ENCODE measurements at places on chromosomes 16 and 17.

- no peak for DNase-seq
These were observed 7.2 kb downstream of the DLX3 start for GRCh38 chr17:49987681-49988441.

GRCh38 chr17:49610883-49611584, 35.4 kb downstream of the NXPH3 start:
- peak; percentile 27 for DNase-seq

DNA sequence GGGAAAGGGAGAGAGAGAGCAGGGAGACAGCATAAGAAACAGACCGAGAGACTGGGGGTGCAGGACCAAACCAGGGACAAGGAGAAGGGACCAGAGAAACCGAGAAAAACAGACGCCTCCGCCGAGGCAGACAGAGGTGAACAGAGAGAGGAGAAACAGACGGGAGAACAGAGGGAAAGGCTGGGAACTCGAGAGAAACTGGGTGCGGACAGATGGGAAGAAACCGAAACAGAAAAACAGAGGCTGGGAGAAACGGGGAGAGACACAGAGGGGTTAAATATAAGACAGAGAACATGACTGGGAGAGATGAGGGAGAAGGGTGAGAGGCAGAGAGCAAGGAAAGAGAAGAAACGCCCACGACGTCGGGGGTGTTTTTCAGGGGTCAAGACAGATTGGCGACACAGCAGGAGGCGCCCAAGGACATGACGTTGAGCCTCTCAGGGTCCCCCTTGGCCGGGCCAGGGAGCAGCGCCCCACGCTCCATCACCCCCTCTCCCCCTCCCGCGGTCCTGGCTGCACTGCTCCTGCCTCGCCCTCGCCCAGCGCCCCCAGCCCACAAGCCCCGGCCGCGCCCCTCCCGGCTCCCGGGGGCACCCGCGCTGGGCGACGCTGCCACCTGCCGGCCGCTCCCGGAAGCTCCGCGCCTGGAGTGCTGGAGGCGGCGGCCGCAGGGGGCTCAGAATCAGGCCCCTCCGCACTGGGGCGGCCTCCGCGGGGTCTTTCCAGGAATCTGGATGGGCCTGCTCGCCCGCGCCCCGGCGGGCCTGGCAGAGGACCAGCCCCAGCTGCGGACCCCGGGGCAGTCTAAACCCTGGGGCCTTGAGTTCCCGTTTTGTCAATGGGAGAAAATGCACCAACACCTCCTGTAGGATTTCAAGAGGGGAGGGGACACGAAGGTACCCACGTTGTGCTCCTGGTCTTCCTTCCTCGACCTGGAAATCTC, 1.3 kb upstream of the TMEM92 start:
- DNase-seq: no peak

DNA sequence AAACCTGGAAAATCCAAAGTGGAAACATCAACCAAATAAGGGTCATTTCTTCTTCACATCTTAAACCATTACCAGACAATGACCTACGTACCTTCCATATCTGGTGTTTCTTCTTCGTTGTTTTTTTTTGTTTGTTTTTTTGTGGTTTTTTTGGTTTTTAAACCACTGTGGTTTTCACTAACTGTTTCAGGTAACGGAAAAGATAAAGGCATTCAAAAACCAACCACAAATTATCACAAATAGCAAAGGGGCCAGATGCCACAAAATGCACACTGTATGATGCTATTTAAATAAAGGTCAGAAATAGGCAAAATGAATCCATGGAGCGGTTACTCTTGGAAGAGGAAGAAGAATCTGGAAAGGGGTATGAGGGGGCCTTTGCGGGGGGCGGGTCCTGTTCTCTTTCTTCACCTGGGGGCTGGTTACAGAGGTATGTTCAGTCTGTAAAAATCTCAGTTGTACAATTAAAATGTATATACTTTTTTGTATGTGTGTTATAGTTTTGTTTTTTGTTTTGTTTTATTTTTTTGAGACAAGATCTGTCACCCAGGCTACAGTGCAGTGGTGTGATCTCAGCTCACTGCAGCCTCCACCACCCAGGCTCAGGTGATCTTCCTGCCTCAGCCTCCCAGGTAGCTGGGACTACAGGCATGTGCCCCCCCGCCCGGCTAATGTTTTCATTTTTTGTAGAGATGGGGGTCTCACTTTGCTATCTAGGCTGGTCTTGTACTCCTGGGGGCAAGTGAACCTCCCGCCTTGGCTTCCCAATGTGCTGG, 29.6 kb downstream of the LITAF start:
- no peak for DNase-seq

DNA sequence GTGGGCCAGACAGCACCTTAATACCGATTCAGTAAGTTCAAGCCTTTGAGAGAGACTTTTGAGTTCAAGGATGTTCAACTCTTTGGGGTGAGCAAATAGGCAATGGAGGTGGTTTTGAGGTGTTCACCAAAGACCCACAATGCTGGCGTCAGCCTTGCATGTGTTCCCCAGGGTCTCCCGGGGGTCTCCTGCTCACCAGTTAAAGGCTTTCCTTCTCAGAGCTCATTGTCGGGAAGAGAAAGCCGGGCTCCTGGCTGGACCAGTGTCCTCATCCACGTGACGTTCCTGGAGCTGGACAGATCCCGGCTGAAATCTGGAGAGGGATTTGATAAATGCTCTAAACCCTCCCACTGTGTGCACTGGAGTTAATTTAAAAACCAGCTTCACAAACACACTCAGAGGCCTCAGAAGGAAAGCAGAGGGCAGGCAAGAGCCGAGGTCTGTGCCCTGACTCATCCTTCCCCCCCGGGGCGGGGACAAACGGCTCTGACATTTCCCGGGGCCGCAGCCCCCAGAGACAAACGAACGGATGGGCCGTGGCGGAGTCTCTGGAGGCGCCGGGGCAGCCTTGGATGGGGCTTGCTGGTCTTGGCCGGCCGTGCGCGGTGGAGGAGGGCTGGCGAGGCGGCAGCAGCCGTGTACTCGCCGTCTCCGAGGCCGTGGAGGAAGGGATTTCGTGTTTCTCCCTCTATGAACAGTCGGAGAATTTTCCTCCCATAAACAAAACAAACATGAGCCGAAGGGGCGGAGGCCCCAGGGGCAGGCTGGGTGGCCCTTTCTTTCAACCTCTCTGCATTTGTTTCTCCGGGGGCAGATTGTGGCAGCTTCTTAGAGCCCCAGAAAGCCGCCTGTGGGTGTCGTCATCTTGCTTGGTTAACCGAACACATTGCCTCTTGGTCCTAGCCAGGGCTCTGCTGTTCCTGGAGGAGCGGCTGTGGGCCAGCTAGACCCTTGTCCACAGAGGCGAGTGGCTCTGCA, 94.2 kb downstream of the NTN1 start:
- DNase-seq: peak; percentile 32

GRCh38 chr17:44850025-44850424, 2.3 kb downstream of the HIGD1B start:
- no peak for DNase-seq

DNA sequence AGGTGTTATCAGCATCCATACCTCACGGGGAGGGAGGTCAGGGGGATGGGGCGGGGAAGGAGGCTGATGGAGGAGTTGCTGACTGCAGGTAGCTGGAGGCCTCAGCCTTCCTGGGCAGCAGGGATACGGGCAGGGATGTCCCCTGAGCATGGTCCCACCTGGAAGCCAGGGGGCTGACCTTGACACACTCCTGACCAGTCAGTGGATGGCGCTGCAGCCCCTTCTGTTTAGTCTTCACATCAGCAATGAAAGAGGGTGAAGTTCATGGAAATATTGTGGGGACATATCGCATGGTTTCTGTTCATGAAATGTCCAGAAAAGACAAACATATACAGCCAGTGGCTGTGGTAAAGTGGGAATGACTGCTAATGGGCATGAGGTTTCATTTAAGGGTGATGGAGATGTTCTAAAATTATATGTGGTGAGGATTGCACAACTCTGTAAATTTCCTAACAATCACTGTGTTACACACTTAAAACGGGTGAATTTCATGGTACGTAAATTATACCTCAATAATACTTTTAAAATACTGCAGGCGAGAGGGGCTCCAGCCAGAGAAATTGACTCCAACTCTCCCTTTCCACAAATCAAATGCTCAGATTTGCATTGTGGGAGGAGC, 489.6 kb downstream of the CDH13 start:
- DNase-seq: no peak

DNA sequence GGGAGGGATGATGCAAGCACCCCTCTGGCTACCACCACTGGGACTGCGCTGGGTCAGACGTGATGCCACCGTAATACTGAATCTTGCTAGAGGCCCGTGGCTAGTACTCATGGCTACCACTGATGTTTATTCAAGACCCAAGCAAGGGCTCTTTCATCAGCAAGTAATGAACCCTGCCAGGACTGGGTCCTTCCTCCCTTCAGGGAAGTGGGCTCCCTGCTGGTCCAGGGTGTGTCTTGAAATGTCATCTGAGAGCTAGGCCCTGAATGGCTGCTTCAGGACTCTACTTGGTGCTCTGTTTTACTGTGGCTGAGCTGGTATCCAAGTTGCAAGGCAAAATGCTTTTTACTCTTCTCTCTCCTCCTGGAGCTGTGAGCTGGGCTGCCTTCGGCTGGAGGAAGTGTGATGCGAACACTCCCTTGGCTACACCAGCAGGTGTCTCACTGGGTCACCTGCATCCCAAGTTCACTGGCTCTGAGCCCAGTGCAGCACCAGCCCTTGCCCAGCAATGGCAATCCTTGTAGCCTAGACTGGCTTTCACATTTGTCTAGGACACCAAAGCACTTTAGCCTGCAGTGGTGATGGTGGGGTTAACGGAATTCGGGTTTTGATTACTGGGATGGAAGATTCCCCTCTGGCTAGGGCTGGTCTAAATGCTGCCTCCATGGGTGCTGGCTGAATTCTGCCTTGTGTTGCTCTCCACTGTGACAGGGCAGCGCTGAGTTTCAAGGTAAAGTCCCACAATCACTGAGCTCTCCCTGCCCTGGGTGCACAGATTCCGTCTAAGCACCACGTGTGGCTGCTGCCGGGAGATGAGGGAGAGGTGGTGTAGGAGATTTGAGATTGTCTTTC, 98.6 kb downstream of the USP22 start:
- DNase-seq: peak; percentile 63

GRCh38 chr16:58264961-58265479, 29.8 kb downstream of the PRSS54 start:
- peak; percentile 94 for DNase-seq

DNA sequence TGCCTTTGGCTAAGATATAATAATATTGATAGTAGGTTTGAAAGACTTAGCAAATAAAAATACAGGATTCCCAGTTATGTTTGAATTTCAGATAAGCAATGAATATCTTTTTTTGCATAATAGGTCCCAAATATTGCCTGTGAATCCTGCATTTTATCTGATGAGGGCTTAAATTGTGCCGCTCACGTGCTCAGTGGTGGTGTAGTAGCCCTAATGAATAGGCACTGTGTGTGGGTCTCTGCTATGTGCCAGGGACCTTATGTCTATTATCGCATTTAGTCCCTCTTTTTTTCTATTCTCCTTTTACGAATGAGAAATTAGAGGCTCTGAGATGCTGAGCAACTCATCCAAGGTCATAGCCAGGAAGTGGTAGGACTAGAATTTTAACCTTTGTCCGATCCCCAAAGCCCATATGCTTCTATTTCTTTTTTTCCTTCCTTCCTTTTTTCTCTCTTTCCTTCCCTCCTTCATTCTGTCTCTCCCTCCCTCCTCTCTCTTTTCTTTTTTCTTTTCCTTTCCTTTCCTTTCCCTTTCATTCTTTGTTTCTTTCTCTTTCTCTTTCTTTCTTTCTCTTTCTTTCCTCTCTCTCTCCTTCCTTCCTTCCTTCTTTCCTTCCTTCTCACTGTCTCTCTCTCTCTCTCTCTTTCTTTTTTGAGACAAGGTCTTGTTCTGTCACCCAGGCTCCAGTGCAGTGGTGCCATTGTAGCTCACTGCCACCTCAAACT, 47.2 kb downstream of the RGS9 start:
- DNase-seq: no peak

GRCh38 chr16:2970563-2970962, 1.4 kb downstream of the PAQR4 start:
- DNase-seq: no peak

- no peak for DNase-seq
These were observed 6.6 kb downstream of the VAT1 start for GRCh38 chr17:43015579-43015978.

- no peak for DNase-seq
These were observed 45.8 kb upstream of the CIBAR2 start for GRCh38 chr16:85157813-85158742.

DNA sequence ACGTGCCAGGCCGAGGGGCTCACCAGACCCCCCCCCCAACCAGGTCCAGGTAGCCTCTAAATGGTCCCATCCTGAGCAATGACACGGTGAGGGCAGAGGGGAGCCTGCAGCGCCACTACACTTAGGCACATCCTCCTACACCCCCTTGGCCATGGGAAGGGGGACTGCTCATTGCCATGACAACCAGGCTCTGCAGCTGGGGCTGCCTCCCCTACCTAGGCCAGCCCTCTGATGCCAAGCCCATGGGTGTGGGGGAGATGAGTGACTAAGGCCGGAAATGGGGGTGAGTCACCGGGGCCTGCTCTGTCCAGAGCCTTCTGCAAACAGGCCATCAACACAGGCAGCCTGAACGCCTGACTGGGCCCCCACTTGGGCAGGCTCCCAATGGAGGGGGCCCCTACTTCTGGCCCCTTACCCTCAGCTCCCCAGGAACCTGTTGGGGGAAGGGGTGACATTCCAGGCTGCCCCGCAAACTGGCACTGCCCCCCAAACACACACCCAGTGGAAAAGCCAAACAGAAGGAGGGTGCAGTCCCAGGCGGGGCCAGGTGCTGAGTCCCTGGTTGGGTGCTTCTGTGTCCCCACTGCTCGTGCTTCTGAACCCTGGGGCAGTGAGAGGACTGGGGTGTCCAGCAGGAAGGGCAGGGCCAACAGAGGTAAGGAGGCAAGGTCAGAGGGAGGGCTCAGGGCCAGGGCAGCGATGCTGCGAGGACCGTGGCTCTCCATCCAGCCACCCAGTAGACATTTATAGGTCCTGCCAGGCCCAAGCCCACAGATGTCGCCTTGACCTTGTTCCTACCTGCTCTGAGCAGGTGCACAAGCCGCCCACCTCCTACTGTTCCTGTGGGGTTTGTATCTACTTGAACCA, 8.2 kb downstream of the PLCD3 start:
- DNase-seq: peak; percentile 84

DNA sequence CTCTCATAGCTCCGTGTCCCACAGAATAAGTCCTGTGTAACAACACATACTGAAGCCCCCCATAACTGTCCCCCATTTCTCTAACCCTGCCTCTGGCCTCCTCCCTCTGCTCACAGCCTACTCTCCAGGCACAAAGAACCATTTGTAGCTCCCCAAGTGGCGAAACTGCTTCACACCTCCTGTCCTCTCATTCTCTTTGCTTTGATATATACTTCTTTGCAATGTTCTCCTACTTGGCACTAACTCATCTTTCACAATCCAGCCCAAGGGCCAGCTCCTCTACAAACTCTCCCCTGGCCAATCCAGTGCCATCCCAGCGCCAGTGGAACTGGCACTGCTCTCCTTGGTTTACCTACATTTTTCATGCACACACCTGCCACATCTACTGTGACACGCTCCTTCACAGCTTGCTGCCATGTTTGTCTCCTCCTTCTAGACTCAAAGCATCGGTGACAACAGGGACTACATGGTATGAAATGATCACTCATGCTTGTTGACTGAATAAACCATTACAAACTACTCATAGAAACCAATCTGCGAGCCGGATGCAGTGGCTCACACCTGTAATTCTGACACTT, 12.8 kb downstream of the CYTH1 start:
- DNase-seq: no peak

Data from bronchial epithelial cell (primary cell).